Stimulated activated naive B cell treated with anti-CD40 and anti-IgM and Interleukin-4, amounts not matched to agents 10 μg/mL and 1 μg/mL and 100 μg/mL, for 72 hours (primary cell): ENCODE measurements at places on chromosomes 7 and 10.

DNA sequence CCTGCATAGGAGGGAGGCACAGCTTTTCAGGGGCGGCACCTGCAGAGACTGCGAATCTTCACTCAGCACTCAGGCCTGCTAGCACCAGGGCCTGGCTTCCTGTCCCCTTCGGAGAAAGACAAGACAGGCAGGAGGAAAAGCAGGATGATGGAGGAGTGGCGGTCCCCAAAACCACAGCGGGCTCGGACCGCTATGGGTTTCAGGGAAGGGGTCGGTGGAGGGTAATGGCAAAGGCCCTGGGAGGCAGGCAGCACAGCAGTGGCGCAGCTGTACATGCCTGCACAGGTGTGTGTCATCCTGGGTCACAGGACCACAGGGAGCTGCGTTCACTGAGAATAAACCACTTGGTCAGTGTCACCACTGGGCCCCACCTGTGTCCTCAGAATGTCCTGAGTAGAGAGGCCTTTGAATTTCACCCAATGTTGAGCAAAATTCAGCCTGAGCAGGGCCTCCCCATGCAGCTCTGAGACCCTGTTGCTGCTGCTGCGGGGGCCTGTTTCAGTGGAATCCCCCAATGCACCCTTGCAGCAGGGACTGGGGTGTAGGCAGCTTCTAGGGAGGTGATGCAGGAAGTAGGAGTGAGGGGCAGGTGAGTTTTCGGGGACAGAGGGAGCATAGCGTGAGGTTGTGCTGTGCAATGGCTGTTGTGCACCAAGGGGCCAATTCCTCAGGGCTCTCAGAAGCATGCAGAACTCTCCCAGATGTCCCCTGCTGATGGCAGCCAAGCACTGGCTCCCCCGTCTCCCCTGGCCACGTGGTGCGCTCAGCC is 90.6 kb upstream of the PPP2R2D start:
- DNase-seq: no peak

DNA sequence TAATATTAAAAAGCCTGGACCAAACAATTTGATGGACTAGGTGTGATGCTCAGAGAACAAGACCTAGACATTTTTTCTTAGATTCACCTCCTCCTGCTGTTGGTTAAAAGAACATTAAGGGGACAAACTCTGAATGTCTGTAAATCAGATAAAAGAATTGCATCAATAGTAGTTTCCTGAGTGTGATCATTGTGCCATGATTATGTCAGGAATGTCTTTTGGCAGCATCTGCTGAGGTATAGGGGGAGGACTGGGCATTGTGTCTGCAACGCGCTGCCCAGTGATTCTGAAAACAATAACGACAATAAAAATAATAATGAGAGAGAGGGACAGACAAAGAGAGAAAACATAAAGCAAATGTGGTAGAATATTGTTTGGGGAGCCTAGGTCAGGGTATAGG is 6.9 kb downstream of the C7orf57 start:
- no peak for DNase-seq

DNA sequence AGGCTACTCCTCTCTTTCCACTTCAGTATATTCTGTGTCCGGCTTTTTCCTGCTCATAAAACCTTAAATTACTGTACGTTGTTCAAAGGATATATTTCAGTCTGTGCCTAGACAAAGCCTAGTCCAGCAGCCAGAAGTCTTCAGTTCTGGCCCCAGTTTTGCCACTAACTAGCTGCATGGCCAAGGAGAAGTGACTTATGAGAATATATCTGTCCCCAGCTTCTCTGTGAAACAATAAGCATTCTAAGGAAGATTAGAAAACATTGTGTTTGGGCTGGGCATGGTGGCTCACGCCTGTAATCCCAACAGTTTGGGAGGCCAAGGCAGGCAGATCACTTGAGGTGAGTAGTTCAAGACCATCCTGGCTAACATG is 105.0 kb upstream of the HDAC9 start:
- no peak for DNase-seq

DNA sequence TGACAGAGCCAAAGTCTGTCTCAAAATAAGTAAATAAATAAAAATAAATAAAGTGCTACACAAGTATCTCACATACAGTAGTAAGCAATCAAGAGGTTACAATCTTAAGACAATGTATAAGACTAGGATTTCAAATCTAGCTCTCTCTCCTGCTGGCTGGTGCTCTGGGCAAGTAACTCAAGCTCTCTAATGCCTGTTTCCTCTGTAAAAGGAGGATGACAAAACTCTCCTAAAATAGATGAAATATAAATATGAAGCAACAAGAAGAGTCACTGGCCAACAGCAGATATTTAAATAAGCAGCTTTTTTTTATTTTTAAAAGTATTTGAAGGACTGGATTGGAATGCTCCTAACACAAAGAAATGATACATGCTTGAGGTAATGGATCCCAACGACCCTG is 7.2 kb downstream of the SFMBT2 start:
- DNase-seq: no peak

- DNase-seq: no peak
Observed at GRCh38 chr7:147833557-147833956, 757.0 kb upstream of the C7orf33 start.

DNA sequence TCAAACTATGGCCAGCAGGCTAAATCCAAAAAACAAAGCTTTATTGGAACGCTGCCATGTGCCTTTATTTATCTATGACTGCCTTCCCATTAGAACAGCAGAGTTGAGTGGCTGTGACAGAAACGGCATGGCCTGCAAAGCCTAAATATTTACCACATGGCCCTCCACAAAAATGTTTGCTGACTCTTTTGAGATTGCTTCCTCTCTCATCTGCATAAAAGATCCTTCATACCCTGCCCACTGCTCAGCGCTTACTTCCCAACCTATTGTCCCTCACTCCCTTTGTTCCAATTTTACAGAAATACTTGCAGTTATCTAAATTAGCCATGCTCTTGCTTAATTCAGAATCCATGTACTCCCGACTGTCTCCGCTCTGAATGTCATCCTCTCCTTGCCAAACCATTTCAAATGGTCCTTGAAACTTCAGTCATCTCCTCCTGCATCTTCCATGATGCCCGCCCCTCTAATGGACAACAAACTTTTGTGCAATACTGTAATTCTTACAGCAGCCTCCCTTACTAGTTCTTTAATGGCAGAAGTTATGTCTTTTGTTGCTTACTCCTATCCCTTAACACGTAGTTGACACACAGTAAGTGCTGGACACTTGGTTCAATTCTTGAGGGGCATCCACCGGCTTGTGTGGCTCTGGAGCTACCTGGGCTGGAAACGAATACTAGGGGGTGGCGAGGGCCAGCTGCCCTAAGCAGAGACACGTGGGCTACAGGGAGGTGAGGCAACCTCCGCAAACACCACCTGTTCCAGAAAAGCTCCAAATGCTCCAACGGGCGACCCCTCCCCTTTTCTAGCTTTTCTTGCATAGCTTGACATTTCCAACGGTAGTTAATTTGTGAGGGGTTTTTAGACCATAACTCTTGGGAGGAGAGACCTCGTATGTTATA is 832 bp downstream of the XRCC2 start:
- DNase-seq: no peak

DNA sequence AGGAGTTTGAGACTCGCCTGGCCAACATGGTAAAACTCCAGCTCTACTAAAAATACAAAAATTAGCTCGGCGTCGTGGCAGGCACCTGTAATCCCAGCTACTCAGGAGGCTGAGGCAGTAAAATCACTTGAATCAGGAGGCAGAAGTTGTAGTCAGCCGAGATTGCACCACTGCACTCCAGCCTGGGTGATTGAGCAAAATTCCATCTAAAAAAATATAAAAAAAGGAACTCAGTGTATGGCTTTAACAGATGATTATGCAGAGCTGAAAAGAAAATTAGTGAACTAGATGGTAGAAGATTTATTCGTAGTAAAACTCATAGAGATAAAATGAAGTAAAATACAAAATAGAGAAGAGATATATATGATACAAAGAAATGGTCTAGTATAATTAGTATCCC is 12.6 kb upstream of the CNOT4 start:
- DNase-seq: no peak

DNA sequence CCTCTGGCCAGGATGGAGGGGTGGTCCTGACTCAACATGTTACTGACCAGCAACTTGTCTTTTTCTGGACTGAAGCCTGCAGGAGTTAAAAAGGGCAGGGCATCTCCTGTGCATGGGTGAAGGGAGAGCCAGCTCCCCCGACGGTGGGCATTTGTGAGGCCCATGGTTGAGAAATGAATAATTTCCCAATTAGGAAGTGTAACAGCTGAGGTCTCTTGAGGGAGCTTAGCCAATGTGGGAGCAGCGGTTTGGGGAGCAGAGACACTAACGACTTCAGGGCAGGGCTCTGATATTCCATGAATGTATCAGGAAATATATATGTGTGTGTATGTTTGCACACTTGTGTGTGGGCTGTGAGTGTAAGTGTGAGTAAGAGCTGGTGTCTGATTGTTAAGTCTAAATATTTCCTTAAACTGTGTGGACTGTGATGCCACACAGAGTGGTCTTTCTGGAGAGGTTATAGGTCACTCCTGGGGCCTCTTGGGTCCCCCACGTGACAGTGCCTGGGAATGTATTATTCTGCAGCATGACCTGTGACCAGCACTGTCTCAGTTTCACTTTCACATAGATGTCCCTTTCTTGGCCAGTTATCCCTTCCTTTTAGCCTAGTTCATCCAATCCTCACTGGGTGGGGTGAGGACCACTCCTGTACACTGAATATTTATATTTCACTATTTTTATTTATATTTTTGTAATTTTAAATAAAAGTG is 6.0 kb downstream of the PLAU start:
- no peak for DNase-seq

- no peak for DNase-seq
Observed at GRCh38 chr10:119198438-119198837, 8.9 kb upstream of the GRK5 start.

- no peak for DNase-seq
Observed at GRCh38 chr7:25095516-25096345, 29.3 kb downstream of the CYCS start.

- DNase-seq: no peak
Observed at GRCh38 chr10:28940158-28940888, 263.0 kb downstream of the BAMBI start.

GRCh38 chr10:30351502-30351901 is 2.4 kb upstream of the MTPAP start:
- DNase-seq: no peak

DNA sequence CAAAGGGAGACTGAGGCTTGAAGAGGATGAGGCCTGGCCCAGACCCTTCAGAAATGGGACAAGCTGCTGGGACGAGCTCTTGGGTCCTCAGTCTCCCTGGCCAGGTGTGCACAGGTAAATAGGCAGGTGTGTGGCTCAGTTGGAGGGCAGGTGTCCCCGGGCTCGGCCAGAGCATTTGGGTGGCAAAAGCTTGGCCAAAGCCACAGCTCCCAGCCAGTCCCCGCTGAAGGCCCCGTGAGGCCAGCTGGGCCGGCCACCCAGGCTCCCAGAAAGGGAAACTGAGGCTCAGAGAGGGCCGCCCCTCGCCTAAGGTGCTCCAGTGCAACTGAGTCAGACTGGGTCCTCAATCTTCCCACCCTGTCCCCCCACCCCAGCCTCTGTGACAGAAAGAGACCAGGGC is 37.3 kb downstream of the MICALL2 start:
- no peak for DNase-seq

DNA sequence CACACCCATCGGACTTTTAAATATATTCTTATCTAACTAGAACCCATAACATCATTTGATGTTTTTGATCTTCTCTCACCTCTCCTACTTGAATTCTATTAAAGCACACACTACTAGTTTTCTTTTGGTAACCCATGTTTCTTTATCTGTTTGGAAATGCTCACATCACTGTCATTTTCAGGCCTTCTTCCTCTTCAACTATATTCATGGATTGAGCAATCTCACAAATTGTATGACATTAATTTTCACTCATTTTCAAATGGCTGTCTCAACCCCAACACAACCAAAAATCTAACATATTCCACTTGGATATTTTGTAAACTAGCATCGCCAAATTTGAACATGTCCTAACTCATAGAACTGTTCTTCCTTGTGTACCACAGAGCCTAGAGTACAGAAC is 488.0 kb upstream of the SEMA3A start:
- no peak for DNase-seq

- DNase-seq: no peak
Observed at GRCh38 chr10:20200758-20201157, 384.5 kb downstream of the PLXDC2 start.
